ENCODE measurements at places on chromosomes 3 and 15. TPM values are rescaled to one million over a fixed set of nuclear protein-coding genes. Genes with fewer than 3 reads are reported as not detected.

DNA sequence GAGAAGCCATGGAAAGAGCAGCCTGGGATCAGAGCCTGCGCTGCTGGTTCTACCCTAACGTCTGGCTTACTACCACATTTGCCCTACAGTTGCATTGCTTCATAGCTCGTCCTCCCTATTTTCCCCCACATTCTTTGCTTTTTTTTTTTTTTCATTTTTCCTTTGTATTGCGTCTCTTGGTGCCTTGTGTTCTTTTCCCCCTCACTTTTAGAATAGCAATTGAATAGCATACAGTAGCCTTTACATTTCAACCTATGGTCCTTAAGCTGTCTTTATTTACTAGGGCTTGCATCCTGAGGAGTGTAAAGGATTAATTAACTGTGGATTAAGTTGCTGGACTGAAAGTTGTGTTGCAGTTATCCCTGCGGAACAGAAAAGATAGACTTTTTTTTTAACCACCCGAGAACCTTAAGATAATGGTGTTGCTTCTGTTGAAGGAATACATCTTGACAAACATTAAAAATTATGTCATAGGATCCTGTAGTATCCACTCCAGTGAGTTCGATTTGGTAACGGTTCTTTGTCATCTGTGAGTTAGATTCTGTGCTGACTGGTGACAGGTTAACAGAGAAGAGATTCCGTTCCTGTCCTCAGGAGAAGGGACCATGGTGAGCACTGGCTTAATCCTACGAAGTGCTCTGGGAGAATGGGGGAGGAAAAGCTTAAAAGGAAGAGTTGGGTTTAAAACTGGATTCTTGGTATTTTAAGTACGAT, 417.4 kb upstream of the NAALADL2 start:
- no peak for DNase-seq

HTD2 gene
- 6.5 TPM for total RNA-seq

GRCh38 chr15:27498700-27499099, 527.7 kb downstream of the GABRG3 start:
- no peak for DNase-seq

DNA sequence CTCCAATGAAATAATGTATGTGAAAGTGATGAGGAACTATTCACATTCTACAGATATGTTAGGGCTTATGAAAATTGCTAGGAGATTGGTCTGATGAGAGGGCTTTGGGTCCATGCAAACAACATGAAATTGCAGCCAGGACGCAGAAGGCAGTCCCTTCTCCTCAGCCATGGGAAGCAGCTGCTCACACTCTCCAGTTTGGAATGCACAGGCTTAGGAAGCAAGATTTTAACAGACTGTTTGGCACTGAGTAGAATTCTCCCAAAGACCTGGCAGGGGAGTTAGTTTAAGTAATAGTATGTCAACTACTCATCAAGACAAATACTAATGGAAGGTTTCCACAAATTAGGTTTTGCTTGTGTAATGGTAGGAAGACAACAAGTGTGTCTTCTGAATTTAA, 500.7 kb upstream of the ARRDC4 start:
- no peak for DNase-seq

DNA sequence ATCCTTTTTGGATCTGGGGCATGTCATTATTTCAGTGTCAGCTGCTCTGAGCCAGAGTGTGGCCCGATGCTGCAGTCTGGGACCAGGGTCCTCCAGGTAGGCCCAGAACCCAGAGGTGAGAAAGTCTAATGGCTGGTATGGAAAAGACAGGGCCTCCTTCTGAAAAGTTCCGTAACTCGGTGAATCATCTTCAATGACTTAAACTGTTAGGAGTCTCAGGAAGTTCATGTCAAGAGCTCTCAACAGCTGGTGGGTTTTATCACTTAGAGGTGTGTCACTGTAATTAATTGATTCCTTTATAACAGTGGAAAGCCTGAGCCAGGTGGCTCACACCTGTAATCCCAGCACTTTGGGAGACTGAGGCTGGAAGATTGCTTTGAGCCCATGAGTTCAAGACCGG, 28.5 kb upstream of the PDE8A start:
- DNase-seq: no peak

- no peak for DNase-seq
These were observed 10.6 kb downstream of the WNT5A start for GRCh38 chr3:55476515-55476914.

- DNase-seq: no peak
These were observed 375 bp downstream of the CLCN2 start for GRCh38 chr3:184360929-184361531.

GRCh38 chr3:120854908-120855526, 53.0 kb upstream of the STXBP5L start:
- DNase-seq: no peak

GOLGA6A gene
- not detected for total RNA-seq

CPNE4 gene
- total RNA-seq: 0.45 TPM

SLC28A1 gene
- total RNA-seq: 4.1 TPM

WDR49 gene
- total RNA-seq: 3.0 TPM

CNTN3 gene
- total RNA-seq: 9.8 TPM
